ENCODE measurements at places on chromosomes 1 and 21. TPM values are rescaled to one million over a fixed set of nuclear protein-coding genes. Genes with fewer than 3 reads are reported as not detected.

DNA sequence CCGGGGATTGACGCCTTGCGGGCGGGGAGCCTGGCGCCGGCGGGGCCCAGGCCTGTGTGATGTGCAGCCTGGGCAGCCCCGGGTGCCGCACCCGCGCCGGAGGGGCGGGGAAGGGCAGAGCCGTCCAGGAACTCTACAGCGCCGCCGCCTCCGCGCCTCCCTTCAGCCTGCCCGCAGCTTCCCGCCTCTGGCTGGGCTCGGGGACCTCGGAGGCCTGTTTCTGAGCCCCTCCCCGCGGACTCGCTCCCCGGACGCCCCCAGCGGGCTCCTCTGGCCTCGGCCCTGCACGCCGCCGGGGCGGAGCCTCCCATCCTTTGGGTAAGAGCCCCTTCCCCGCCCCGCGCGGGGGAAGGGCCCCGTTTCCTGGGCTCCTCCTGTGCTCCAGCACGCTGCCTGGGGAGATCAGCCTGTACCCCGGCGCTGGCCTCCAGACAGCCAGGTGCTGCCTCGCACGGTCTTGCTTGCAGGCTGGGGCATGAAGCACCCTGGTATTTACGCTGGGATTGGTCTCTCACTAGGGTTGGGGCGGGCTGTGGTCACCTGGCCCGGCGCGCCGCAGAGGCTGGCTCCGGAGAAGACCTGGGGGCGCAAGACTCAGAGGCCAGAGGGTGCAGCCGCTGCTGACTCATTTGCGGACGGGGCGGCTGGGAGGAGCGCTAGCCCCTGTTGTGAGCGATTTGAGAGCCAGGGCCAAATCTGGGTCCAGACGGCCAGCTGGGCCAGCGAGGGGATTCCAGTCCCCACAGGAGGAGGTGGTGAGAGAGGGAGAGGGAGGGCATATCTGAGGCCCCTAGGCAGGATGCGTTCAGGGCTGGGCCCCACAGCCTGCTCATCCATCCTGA is 5.7 kb upstream of the ACOT11 start:
- H3K4me1 ChIP-seq = no peaks in the 10 kb centered on the region
- peak overlapping the region; percentile 71 for H3K27ac ChIP-seq
- DNase-seq = peak; percentile 67
- no peaks in the 10 kb centered on the region for H3K27me3 ChIP-seq
- no peaks in the 10 kb centered on the region for H3K36me3 ChIP-seq

DNA sequence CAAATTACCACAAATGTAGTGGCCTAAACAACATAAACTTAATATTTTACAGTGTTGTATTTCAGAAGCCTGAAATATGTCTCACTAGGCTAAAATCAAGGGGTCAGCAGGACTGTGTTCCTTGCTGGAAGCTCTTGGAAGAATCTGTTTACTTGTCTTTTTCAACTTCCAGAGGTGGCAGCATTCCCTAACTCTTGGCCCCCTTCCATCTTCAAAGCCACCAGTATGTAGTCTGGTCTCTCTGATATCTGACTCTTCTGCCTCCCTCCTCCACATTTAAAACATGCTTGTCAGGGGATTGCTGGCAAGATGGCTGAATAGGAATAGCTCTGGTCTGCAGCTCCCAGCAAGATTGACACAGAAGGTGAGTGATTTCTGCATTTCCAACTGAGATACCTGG is 567.5 kb downstream of the PLA2G4A start:
- H3K27ac ChIP-seq = no peak overlapping the region
- no peaks in the 10 kb centered on the region for H3K36me3 ChIP-seq
- no peak overlapping the region for H3K4me3 ChIP-seq
- H3K27me3 ChIP-seq = no peaks in the 10 kb centered on the region

Gene PGLYRP3
- not detected for total RNA-seq

Gene C2CD4D
- 0.62 TPM for total RNA-seq

All from pancreas (tissue), 10 donors.